Motor neuron (in vitro differentiated cells): ENCODE measurements at places on chromosomes 7 and 10.

- no peak for ATAC-seq
Measured at GRCh38 chr10:120584786-120585185, 127.8 kb downstream of the PLPP4 start.

- no peak for ATAC-seq
Measured at GRCh38 chr10:88313878-88314277, 269.2 kb downstream of the RNLS start.

- peak; percentile 5 for ATAC-seq
Measured at GRCh38 chr7:128030654-128031611, at the start of gene LRRC4. LRRC4 (minus strand) TSS chr7:128031437; CDS start chr7:128030640, 797 bp downstream.

DNA sequence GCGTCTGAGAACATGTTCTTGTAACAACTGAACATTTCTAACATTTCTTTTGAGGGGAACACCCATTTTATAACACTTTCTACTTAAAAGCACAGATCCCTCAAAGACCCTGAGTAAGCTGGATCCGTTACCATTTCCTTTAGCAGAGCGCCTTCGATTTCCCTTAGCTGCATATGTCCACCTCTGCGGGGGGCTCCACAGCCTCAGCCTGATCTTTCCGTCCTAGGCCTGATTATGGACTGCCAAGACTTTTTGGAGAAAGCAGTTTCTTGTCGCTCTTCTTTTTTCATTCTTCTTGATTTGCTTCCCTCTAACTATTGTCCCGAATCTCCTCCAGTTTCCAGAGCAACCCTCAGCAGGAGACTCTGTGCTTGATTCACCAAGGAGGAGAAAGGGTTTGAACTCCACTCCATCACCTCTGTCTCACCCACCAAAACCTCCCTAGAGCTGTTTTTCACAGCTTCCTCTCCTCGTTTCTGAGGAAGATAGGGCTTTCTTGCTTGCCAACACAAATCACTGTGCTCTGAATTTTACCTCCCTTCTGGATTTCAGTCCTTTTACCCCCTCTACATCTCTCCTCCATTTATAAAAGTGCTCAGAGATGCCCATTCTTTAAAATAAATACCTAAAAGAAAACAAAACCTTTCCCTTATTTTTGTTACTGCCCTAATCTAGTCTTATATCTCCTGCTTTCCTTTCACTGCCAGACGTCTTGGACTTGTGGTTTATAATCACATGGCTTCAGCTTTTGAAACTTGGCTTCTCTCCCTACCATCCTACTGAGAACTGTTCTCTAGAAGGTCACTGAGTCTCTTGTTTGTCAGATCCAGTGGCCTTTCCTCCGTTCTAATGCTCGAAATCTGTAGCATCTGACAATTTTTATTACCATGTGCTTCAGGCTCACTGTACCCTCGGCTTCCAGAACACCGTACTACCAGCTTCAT is 30.5 kb upstream of the ZRANB1 start:
- no peak for ATAC-seq

DNA sequence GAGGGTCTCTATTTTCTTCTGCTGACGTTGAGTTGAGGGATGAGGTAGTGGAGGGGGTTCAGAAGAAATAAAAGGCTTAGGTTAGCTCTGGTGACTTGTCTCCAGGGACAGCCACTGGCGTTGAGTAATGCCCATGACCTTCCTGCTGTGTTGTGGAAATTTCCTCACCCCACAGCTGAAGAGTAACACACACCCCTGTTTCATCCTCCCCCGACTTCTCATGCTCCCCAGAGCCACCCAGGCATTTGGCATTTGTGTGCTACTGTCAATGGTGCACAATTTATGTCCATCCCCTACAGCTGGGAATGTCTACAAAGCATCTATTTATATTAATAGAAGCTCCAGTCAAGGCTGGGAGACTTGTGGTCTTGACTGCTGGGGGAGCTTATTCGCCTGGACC is 4.7 kb upstream of the TMEM72 start:
- ATAC-seq, result no peak

DNA sequence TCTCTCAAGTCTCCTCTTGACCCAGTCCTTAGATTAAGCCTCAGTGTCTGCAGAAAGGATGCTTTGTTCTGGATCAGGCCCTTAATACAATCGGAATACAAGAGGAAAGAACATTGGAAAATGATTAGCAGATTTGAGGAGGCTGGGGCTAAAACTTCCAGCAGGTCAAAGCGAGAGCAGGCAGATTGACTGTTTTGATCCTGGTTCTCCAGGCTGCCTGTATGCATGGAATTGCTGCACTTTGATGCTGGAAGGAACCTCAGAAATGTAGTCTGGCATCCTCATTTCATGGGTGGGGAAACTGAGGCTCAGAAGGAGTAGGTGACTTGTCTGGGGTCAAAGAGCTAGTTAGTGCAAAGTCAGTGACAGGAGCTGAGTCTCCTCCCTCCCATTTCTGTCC is 202.8 kb downstream of the EMX2 start:
- no peak for ATAC-seq

DNA sequence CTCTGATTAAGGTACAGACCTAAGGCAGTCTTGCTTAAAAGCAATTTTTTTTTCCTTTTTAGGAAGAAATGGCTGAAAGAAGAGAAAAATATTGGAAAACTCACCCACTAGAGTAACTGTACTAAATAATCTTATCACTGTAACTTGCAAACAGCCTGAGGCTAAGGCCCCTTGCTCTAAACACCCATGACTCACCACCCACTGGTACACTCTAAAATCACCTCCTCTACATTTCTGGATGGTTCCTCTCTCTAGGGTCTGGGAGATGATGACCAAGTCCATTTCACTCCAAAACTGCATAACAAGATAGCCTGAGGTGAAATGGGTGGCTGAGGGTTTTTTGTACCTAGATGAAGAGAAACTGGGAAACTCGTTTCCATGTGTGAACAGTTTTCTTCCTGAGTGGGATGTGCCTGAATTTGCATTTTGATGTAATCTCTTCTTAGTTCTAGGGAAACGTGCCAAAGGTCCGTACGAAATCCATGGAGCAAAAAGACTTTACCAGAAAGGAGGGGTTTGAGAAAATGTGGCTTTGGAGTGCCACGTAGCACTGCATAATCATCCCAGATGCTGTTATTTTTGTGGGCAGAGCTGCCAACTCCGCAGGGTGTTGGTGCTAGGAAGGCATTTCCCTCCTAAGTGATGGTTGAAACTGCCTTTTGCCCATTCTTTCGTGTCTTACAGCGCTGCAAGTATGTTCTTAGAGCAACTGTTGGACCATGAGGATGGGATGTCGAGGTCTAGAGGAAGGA is 113.5 kb upstream of the C10orf90 start:
- ATAC-seq, result no peak

DNA sequence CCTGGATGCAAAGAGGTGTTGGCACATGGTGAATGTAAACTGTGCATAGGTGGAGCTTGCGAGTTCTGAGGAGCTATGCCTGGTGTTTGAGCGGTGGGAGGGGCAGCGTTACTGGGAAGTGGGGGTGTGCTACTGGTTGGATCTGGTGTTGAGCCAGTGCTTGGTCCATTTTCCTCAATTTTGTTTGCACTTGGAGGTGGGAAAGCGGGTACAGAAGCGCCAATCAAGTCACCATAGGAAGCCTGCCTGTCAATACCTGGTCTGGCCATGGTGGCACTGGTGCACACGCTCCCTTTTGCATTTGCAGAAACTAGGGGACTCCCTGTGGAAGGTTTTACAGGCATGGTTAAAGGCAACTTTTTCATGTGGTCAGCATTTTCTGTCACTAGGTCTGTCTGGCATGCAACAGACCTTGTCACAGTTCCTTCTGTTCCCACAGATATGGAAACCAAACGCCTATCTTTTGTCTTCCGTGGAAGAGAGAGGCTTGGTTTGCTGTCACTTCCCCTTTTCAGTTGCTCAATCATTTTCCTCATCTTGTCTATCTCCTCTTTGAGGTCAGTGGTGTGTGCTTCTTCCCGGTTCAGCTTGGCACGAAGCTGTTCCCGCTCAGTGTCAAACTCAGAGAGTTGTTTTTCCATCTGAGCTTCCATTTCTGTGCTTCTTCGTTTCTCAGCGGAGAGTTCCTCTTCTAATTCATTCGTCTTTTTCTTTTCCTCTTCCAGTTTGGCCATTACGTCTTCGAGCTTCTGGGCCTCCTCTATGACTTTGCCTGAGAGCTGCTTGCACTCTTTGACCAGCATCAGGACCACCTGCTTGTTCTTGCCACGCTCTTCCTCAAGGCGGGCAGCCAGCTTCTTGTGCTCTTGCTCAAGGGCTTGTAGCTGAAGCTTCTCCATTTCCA is 81.1 kb downstream of the CTTNBP2 start:
- ATAC-seq, result no peak

DNA sequence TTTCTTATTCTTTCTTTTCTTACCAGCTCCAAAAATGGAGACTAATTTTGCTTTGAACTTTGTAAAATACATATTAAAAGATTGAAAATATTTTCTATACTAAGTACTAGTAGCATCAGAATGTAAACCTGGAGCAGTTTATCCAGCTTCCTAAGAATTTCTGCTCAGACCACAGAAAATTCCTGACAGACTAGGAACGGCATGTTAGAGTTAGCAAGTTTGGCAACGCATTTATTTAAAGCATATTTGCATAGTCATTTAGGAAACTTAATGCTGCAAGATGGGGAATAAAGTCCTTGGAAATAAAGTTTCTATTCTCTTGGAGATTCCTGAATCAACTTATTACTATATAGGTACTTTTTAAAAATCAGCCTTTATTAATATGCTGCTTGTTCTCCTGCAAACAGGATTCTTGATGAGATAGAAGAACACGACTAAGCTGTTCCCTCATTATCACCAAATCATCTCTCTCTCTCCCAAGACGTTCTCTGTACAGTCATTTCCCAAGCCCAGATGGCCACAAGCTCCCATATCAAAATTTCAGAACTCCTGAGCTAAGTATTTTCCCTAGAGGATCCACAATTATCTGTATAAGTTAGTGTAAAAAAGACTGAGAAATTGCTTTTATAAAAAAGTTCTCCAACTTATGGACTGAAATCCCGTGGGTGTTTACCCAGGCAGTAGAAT is 305.8 kb upstream of the NEBL start:
- ATAC-seq, result no peak

DNA sequence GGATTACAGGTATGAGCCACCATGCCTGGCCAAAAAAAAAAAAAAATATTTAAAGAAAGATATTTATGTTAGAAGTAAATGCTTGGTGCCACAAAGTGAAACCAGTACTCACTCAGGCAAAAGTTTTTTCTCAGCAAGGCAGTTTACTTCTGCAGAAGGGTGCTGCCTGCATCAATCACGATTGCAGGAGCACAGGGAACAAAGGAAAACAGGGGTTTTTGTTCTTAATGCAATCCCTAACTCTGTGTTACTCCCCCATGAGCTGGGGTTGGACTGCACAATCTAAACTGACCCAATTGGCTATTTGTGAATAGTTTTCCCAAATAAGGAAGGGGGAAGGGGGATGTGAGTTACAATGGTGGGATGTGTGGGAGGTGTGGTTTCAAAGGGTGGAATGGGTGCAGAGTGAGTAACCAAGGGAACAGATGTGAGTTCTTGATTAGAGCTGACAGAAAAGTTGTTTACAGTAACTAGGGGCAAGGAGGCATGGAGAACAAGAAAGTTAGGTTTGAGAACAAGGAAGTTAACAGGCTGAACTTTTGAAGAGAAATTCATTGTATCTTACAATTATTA is 255.4 kb downstream of the TYW1 start:
- ATAC-seq, result no peak

- ATAC-seq, result no peak
Measured at GRCh38 chr7:102817616-102818573, 69.1 kb downstream of the FAM185A start.

- no peak for ATAC-seq
Measured at GRCh38 chr7:28582226-28582625, 169.9 kb downstream of the CREB5 start.

GRCh38 chr10:49837685-49838084 is 75.6 kb upstream of the OGDHL start:
- ATAC-seq, result no peak

GRCh38 chr10:48258105-48258504 is 16.4 kb downstream of the FRMPD2 start:
- ATAC-seq, result peak; percentile 61

DNA sequence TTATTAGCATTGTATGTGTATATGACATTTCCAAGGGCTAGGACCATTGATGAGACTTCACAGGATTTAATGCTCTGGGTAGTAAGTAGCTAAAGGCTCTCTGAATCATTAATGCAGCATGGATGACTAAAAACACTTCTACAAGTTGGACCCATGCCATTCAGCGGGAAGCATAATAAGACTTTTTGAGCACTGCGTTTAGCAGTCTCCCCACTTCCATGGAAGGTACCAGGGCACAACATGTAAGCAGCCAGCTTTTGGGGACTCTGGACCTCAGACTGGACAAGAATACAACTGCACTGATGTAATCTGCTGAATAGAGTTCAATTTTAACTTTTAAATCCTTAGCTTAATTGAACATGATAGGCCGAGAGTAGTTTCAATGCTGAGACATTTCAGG is 191.7 kb upstream of the IMMP2L start:
- ATAC-seq, result no peak

GRCh38 chr10:78754269-78755062 is 314.3 kb upstream of the ZMIZ1 start:
- ATAC-seq, result peak; percentile 4

DNA sequence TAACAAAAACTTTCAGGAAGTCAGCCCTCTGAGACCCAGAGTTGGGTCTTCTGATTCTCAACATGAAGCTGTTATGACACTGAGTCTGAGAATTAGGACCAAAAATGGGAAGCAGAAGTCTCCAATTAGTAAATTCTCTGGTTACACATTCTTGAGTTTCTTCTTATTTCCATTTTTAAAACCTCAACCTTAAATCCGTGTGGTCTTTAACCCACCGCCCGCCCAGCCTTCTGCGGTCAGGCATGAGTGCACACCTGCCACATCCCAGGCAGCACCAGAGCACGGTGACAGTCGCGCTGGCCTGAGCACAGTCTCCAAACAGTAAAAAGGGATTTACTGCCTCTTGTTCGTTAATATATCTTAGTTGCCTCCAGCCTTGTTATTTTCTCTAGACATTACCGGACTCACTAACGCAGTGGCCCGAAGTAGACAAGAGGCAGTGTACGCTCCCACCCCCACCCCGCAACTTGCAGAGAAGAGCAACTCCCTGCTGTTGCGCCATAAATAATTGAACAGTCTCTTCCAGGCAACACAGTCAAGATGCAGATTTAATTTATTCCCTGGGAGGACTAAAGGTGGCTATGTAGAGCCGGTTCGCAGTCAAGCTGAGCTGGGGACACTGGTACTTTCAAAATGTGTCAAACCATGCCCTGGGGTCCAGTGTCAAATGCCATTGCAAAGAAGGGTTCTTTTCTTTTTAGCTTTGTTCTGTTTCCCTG is 147.0 kb upstream of the CELF2 start:
- ATAC-seq, result peak; percentile 98

GRCh38 chr7:27315066-27315465 is 72.5 kb downstream of the EVX1 start:
- ATAC-seq, result no peak

- no peak for ATAC-seq
Measured at GRCh38 chr10:14605231-14605925, 169.3 kb downstream of the FAM107B start.

GRCh38 chr7:150742286-150742968 is 5.2 kb downstream of the GIMAP5 start:
- ATAC-seq, result no peak

GRCh38 chr7:196283-196682 is 3.9 kb downstream of the FAM20C start:
- no peak for ATAC-seq

DNA sequence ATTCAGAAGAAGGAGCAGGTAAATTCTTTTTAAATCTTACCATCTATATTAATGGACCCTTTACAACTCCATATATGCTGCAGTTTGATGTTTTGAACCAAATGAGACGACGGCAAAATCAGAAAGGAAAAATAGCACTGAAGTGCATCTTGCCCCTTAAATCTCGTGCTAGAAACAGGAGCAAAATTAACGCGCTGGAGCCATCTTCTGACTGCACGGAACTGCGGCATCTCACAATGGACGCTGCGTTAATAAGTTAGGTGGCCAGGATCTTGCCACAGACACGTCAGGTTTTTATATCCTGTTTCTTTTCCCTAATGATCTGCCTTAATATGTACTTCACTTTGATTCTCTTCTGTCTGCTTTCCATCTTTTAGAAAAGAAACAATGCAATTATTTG is 354.5 kb downstream of the TFEC start:
- peak; percentile 58 for ATAC-seq
